ENCODE measurements at places on chromosomes 7 and 10.
A peak's percentile ranks its signal among the peaks of the same experiment; 100 is the strongest.

GRCh38 chr10:72316748-72317435 is 37.8 kb downstream of the DNAJB12 start:
- no peak for DNase-seq

- DNase-seq: no peak
Observed at GRCh38 chr10:105387971-105388370, 746.9 kb downstream of the SORCS3 start.

DNA sequence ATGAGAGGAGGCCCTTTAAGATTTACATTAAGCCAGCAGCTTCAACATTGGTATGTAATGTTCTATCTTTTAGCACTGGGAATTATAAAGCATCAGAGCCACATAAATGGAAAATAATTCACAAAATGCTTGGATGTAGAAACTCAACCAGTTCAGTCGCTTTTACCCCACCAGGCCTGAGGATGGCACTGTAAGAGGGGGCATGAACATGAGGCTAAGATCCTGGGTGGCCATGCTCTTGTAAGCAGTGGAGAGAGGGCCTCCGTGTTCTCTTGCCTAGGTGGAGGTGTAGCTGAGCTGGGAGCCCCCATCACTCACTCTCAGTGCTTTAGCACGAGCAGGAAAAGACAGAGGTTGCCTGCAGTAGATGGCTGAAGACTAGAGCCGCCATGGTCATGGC is 238.8 kb downstream of the FANK1 start:
- no peak for DNase-seq

GRCh38 chr10:9137368-9137767 is 1082.9 kb downstream of the GATA3 start:
- no peak for DNase-seq

DNA sequence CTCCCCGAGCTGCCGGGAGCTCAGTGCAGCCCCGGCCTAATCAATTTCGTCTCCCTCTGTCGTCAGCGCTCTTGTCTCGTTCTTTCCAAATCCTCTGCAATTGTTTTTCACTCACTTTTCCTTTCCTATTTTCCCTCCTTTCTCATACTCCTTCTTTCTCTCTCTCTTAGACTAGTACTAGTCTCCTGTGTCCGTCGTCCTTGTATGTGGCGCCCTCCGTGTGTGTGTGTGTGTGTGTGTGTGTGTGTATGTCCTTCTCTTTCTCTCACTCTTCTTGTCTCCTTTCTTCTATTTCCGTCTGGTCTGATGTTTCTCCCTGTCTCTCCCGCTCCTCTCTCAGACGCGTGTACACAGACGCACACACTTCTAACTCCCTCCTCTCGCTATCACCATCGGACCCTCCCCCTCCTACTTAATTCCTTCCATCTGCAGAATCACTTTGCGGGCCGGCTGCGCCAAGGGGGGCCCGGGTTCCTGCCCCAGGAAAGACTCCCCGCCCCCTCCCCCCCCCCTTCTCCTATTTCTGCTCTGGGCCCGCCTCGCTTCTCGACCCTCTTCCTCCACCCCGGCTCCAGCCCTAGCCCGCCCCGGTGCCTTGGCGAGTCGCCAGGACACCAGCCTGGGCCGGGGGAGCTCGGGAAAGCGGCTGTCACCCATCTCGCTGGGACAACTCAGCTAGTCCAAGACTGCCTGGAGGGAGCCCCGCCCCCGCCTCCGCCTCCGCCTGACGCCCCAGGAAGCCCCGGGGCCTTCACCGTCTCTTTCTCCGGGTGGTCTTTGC is 743 bp upstream of the ZCCHC24 start:
- peak; percentile 72 for DNase-seq

- no peak for DNase-seq
Observed at GRCh38 chr10:72322030-72322279, 32.8 kb downstream of the DNAJB12 start.

DNA sequence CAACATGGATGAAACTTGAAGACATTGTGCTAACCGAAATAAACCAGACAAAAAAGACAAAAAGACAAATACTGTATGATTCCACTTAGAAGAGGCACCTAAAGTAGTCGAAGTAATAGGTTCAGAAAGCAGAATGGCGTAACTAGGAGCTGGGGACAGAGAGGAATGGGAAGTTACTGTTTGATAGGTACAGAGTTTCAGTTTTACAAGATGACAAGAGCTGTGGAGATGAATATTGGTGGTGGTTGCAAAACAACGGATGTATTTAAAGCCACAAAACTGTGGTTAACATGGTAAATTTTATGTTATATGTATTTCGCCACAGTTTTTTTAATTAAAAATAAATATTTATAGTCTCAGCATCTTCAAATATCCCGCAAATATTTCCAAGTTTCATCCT is 64.1 kb upstream of the DIP2C start:
- DNase-seq: no peak

DNA sequence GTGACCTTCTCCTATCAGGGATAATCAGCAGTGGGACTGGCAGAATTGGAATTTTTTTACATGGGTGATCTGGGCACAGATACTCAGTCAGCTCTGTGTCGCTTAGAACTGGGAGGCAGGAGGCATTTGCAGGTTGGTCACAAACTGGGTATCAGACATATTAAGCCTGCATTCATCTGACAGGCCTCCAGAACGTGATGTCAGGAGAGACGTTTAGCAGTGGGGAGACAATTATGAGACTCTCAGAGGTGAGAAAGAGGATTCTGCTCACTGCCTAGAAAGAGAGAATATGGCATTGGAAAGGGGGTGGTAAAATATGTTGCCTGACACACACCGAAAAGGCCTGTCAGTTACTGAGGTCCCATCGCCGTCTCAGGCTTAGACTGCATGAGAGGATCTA is 717.6 kb upstream of the GALNT17 start:
- no peak for DNase-seq

GRCh38 chr7:108517951-108518350 is 8.0 kb downstream of the PNPLA8 start:
- no peak for DNase-seq

DNA sequence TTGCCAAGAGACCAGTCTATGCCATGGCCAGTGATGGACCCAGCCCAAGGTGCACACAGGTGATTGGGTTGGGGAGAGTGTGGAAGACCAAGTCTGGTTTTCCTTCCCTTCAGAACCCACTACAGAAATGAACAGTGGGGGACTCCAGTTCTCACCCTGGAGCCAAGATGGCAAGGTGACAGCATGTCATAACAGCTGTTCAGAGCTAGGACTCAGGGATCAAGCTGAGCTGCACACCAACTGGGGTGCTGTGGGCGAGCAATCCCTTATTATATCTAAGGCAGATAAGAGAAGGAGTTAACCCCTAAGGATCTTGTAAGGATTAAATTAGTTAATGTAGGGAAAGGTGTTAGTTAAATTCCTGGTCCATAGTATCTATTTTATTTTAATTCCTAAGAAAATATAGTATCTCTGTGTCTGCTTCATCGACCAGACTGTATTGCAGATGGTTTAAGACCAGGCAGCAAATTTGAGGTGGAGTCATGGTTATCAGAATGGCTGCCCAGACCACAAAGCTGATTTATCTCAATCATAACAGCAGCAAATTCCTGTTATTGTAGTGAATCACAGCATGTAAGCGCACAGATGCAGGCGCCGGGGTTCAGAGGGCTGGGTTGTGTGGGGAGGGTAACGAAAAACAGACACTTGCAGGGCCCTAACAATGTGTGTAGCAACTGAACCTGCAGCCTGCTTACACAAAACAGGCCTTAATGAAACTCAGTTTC is 208.7 kb upstream of the ZNF32 start:
- no peak for DNase-seq

DNA sequence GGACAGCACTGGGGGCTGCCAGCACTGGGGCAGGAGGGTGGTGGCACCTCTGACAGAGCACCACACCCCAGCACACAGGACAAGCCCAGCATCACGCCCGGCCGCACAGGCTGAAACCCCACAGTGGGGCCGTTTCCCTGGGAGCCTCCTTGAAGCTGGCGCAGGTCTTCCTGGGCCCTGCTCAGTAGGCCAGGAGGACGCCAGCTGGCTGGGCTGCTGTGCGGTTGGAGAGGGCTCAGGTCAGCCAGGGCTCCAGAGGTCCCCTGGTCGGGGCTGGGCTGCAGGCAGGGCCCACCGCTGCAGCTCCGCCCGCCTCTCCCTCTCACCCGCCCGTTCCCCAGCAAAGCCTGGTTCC is 137.3 kb downstream of the TCERG1L start:
- no peak for DNase-seq

DNA sequence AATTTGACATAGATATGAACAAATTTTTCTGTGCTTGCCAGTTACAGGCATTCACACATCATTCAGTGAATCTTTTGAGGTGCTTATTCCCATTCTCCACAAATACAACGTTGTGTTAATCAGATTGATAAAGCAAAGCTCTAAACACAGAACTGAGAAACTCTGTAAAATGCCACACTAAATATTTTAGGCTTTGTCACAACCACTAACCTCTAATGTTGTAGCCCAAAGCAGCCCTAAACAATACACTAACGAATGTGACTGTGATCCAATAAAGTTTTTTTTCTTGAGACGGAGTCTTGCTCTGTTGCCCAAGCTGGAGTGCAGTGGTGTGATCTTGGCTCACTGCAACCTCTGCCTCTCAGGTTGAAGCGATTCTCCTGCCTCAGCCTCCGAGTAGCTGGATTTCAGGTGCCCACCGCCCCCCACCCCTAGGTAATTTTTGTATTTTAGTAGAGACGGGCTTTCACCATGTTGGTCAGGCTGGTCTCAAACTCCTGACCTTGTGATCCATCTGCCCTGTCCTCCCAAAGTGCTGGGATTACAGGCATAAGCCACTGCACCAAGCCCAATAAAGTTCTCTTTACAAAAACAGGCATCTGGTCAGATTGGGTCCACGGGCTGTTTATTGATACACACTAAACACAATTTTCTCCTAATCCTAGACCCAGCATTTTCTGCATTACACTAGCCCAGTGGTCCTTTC is 6.9 kb downstream of the CYCS start:
- DNase-seq: no peak

DNA sequence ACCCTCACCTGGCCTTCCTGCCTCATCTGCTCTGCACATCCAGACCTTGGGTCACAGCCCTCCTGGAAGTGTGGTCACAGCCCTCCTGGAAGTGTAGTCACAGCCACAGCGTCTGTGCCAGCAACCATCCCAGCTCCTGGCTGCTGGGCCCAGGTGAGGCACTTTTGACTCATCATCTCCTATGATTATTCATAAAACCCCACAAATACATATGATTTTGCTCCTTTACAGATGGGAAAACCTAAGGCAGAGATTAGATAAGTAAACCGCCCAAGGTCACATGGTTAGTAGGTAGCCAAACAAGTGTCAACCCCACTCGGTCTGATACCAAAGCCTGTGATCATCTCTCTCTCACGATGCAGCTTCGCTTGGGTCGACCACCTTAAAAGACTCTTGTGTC is 94.3 kb downstream of the PRLHR start:
- DNase-seq: no peak

GRCh38 chr10:96025566-96025965 is 17.8 kb upstream of the CCNJ start:
- DNase-seq: no peak

GRCh38 chr7:80934321-80934720 is 15.5 kb upstream of the SEMA3C start:
- DNase-seq: no peak
